ENCODE measurements at places on chromosomes 1 and 21.

DNA sequence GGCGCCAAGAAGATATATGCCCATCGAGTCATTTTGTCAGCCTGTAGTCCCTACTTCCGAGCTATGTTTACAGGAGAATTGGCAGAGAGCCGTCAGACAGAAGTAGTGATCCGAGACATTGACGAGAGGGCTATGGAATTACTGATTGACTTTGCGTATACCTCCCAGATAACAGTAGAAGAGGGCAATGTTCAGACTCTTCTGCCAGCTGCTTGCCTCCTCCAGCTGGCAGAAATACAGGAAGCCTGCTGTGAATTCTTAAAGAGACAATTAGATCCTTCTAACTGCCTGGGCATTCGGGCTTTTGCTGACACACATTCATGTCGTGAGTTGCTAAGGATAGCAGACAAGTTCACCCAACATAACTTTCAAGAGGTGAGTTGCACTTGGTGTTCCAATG is 19.1 kb downstream of the KLHL20 start:
- DNase-seq = no peak

DNA sequence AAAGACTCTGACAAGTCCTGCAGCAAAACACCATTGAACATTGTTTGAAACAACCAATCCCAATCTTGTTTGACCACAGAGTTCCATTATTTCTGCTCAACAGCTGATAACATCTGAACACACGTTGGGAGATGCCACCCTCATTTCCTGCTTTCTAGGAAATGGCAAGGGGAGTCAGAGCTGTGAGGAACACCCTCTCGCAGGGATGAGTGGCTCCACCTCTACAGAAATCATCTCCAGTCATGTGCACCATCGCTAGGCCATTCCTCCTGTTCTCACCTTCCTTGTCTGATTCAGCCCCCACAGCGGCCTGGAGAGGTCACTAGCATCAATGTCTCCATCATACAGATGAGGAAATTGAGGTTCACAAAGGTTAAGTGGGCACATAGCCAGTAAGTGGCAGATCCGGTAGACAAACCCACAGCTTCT is 22.4 kb upstream of the RUNX3 start:
- DNase-seq = no peak

DNA sequence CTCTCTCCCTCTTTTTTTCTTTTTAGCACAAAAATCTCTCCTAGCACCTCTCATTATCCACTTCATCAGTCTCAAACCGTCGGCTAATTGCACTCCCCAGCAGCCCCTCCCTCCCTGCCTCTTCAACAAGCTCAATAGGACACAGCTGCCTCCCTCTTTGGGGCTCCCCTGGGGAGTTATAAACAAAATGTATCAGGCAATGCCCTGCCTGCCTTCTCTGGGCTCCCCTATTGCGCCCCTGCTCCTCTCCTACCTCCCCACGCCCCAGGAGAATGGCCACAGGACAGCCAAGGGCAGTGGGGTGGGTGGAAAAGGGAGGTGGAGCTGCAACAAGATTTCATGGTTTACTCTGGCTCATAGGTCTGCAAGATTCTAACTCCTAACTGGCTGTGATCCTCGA is 147.1 kb upstream of the GRIK3 start:
- no peak for DNase-seq

DNA sequence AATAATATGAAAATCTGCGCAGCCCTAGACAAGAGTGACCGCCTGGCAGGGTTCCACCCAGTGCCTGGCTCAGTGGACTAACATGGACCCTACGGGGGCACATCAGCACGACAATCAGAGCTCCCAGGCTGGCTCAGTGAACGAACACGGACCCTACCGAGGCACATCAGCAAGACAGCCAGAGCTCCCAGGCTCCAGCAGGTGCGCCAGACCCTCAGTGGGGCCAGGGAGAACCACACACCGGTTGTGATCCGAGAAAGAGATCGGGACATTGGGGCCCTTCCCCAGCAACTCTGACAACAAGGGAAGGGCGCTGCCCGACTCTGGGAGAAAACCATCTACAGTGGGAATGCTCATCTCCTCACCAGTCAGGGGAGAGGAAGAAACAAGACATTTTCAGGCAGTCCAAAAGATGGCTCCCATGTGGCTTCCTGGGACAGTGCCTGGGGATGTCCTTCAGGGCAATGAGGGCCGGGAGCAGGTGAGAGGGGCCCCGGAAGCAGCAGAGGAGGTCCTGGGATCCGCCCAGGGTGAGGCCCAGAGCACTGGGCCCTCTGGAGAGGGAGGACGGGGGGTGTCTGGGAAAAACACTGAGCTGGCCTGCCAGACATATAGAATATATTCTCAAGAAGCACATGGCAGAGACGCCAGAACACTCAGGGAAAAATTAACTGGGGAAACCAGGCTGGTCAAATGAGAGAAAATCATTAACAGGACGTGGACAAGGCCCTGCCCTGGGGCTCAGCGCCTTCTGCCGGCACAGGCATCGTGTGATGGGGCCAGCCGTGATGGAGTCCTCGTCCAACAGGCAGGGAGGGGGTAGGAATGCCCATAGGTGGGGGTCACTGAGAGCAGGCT is 4.8 kb downstream of the ARHGEF16 start:
- DNase-seq = no peak

- DNase-seq = no peak
Observed at GRCh38 chr21:41659791-41660560, 106.9 kb downstream of the RIPK4 start.

- no peak for DNase-seq
Observed at GRCh38 chr1:4736254-4736653, 81.8 kb downstream of the AJAP1 start.

DNA sequence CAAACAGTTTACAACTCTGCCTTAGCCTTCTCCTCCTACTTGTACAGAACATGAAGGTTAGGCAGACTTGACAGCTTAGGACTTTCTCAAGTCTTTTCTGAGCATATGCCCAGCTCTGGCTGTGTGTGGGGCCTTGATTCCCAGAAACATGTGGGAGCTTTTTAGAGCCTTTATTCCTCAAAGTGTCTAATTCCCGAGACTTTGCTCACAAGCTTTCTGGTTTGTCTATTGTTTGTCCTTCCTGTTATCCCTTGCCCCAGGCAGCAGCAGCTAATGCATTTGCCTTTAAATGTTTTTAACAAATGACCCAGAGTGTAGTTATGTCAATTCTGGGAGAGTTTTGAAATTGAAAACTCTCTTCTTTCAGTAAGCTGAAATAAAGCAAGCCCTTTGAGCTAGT is 29.2 kb downstream of the ST7L start:
- no peak for DNase-seq

DNA sequence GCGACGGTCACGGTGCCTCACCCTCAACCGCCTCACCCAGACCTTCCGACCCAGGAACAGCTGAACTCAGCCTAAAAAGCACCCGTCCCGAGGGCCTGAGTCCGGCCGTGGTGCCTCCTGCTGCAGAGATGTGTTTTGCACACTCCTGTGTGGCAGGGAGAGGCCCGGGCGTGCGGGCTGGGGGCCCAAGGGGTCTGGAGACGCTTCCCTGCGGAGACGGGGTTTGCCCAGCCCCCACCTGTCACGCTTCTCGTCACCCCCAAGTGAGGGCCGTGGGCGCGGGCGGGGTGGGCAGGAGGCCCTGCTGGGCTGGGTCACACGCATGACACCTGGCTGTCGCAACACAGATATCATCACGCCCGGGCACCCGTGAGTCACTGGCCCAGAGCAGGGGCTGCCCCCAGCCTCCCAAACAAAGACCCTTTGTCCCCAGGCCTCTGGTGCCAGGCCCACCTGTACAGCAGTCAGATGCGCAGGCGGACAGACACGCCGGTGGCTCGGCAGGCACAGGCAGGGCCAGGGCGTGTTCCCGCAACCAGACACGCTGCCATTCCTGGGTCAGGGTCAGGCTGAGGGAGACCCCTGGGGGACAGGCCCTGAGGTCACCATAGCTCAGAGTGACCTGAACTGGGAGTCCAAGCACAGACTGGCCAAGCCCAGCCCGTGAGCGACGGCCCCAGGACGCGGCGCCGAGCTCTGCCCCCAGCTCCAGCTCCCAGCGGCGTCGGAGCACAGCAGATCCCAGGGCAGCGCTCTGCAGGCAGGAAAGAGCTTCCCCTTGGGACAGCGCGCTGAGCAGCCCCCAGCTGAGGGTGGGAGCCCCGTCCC is 6.1 kb downstream of the B3GALT6 start:
- peak; percentile 60 for DNase-seq

- no peak for DNase-seq
Observed at GRCh38 chr1:243325305-243325890, 69.6 kb downstream of the SDCCAG8 start.

GRCh38 chr1:33292726-33293340 is 28.1 kb downstream of the A3GALT2 start:
- DNase-seq = no peak

- DNase-seq = no peak
Observed at GRCh38 chr1:157700305-157700704, 264 bp downstream of the FCRL3 start.

- DNase-seq = peak; percentile 46
Observed at GRCh38 chr1:214546886-214547641, 4.3 kb downstream of the PTPN14 start.

DNA sequence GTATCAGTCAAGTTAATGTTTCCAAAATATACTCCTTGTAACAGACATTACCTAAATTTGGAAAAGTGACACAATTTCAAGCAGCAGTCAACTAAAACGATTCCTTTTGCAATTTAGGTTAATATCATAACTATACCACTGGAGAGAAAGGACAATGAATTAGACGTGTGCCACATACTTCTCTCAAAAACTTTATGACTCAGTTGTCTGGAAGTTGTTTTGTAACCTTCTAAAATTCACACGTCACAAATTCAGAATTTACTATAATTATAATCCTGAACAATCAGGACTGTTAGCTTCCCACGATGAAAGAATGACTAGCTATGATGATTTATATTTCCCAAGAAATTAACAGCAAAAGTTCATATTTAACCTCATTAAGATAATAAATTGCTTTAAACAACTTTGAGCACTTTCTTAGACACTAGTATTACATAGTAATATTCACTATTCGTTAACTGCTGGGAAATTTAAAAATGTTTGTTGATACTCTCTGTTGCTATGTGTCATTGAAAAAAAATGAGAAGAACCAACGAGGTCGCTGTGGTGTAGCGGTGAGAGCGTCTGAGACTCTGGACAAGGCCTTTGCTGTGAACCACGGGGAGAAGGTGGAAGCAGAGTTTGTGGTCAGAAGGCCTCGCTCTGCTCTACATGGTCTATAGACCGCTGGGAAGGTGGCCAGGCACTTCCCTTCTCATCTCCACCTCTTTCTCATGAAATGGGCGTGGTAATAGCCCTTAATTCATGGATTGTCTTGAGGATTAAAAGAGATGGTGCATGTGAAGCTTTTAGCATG is 27.9 kb upstream of the BATF3 start:
- no peak for DNase-seq

GRCh38 chr1:51285055-51285454 is 45.3 kb downstream of the TTC39A start:
- no peak for DNase-seq

- no peak for DNase-seq
Observed at GRCh38 chr21:26267389-26267788, 96.8 kb upstream of the APP start.

DNA sequence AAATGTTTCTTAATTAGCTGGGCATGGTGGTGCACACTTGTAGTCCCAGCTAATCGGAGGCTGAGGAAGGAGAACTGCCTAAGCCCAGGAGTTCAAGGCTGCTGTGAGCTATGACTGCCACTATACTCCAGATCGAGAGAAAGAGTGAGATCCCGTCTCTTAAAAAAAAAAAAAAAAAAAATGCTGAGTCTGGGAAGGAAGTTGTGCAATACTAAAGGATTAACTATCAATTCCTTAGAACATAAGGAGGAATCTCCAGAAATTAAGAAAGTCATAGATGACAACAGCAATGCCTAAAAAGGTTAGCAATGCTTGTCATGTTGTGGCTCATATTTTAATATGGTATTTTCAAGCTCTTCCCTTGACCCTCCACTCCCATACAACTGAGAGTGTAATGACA is 5.3 kb downstream of the LUZP1 start:
- no peak for DNase-seq

DNA sequence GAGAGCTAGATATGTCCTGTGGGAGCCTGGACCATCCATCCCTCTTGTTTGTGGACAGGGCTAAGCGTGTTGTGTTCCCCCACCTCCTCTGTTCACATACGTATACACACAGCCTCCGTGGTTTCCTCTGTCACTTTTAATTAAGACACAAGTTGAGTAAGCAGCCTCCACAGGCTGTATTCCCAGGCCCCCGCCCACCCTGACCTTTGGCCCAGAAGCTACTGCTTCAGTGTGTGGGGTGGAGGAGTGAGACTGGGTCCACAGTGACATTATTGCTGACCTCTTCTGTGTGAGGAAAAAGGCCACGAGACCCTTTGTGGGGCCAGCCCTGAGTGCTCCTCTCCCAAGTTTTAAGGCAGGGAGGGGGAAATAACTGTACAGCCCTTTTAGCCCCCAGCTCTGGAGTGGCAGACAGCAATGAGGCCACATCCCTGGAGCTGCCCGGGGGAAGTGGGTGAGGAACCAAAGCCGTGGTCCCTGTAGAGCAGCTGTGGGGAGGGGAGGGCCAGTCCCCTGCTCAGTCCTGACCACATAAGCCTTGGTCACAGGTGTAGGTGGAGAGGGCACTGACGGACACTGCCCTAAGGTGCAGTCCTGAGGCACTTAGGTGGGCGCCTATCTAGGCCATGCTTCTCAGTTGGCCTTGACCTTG is 4.4 kb downstream of the ELOVL1 start:
- DNase-seq = no peak

Data from stomach (tissue), 19 donors.